H9 (cell line): ENCODE measurements at places on chromosomes 6 and 20.
A peak's percentile ranks its signal among the peaks of the same experiment; 100 is the strongest.

- no peak for DNase-seq
Measured at GRCh38 chr6:76565932-76566331, 493.5 kb upstream of the IMPG1 start.

DNA sequence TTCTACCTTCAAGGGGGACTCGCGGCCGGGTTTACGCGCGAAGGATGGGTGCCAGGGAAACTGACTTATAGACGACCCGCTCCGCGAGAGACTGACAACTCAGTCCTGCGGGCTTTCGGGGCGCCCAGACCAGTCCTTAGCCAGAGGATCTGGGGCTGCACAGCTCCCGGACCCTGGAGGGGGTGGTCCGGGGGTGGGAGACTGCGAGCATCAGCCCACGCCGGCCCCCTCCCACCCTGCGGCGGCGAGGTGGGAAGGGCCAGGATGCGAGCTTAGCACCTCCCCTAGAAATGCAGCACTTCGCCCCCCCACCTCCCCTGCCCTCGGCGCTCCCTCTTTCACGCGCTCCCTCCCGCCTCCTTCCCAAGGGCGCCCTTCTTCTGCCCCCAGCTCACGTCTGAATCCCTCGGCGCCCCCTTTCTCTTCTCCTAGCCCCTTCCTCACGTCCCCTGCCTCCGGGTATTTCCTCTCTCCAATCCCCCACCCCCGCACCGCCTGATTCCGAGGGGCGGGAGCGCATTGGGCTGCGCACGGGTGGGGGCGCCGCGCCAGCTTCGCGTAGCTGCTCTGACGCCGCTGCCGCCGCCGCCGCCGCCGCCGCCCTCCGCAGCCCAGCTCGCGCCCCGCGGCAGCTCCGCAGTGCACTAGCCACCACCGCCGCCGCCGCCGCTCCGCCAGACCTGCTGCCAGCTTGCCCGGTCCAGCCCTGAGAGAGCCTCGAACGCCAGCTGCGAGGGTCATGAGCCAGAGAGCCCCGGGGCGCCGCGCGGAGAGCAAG, at the start of gene SLC32A1:
SLC32A1 (plus strand) TSS at position 639 of the 778 bp plus-strand sequence. CDS start 239 bp downstream, outside the sequence.
- peak; percentile 52 for DNase-seq

GRCh38 chr6:119575721-119576120, 226.2 kb upstream of the MAN1A1 start:
- no peak for DNase-seq

DNA sequence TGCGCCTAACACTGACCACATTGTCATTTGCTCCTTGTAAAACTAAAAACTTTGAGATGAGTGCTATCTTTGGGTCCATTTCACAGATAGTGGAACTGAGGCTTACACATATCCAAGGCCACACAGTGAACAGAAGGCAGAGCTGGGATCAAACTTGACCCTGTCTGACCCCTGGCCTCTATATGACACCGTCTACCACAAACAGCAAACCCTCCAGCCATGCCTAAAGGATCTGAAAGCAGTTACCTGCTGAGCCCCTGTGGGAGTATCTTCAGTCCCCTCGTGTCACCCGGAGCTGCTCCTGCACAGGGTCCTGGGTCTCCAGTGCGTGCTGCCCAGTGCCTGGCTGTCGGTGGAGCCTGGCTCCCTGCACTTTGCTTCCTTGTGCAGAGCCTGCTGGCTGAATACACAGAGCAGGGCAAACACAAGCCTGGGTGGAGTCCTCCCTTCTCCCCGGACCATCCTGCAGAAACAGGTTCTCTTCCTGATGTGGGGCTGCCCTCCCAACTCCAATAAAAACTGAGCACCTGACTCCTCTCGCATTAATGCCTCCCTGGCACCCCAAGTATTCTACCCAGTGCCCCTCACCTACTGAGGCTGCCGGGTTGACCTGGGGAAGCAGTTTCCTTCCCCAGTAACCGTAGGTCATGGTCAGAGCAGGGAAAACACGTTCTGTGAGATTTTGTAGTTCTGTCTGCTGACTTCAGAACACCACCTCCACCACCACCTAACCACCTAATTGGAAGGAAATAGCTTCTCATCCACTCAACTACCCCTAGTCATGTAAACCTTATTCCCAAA, at the start of gene BCAS1:
BCAS1 (minus strand) TSS at position 408 of the 801 bp plus-strand sequence. CDS start 11,876 bp downstream, outside the sequence.
- DNase-seq: no peak

- peak; percentile 46 for DNase-seq
Measured at GRCh38 chr20:45017281-45017680, 51.0 kb downstream of the STK4 start.

DNA sequence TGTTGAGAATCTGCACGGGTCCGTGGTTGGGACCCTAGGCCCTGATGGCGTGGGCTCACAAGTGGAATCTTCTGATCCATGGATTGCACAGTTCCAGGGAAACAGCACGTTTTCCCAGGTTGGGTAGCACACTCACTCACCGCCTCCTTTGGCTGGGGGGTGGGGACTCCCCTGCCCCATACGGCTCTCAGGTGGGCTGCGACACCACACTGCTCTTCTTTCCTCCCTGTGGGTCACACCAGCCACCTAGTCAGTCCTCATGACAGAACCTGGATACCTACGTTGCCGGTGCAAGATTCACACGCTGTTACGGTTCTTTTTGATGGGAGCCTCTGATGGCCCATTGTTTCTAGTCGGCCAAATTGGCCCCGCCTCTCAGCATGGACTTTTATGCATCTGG, 312.0 kb downstream of the MMUT start:
- DNase-seq: no peak

DNA sequence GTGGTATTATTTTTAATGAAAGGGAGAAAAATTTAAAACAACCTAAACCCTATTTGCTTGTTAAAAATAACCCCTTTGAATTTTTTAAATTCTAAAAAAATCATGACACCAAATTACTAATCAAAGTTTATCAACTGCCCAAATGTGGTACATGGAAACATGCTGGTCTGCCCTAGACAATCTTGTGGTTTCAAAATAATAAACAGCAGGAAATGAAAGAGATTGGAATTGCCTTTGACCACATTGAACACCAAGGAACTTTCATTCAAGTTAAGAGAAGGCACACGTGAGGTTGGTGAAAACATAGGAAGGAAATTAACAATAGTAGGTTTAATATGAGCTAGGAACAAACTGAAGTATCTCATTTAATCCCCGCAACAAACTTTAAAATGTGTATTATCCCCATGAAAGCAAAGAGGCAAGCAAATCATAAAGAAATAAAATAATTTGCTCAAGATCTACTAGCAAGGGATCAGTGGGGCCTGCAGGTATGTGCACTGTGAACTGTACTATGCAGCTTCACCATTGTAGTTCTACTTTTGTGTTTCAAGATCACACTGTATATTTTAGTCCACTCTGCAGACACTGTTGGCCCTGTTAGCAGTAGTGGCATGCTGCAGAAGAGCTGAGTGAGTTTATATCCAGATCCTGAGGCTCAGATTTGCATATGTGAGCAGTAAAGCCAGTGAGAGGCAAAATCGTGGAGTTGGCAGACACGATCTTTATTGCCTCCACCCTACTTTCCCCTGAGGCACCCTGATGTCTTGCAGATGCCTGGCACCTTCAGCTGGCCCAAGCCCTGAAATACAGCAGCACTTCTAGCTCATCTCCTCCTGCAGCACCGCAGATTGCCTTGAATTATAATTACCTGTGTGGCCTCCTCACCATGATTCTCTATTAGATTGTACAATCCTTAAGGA, 157.8 kb upstream of the TENT5A start:
- DNase-seq: no peak

- no peak for DNase-seq
Measured at GRCh38 chr6:108130262-108130661, 35.6 kb upstream of the NR2E1 start.

GRCh38 chr6:75213112-75213511, 7.3 kb upstream of the COL12A1 start:
- no peak for DNase-seq

DNA sequence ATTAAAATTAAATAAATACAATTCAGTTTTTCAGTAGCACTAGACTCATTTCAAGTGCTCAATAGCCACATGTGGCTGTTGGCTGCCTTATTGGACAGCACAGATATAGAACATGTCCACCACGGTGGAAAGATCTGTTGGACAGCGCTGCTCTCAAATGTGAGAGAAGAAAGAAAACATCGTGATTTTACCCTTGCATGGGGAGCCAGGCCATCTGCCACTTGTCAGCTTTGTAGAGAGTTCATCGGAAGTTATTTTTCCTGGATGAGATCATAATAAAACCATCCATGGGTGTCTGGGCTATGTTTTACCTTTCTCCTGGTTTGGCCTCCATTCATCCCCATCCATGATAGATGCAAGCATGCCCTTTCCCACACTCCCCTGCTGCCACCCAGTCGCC, 5.8 kb upstream of the KIF3B start:
- no peak for DNase-seq

DNA sequence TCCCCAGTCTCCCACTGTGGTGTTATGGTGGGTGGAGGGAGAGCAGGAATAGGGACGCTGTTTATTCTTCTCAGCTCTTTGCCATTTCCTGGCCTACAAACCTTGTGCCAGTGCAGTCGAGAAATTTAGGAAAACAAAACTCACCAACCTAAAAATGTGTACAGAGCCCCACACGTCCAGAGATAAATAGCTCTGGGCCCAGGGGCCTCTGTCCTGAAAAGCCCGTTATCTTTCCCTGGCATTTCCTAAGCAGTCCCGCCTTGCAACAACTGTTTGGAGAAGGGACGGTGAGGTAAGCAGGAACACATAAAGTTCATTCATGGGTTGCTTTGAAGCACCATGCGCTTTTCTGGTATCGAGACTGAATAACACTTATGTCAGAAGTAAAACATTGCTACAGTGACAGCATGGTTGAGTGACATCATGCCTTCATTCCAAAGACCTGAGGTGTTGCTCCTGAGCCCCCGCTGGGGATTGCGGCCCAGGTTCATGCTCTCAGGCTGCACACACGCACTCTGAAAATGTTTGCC, 80.1 kb upstream of the NXT1 start:
- no peak for DNase-seq

GRCh38 chr6:91480402-91480801, 893.5 kb upstream of the MAP3K7 start:
- no peak for DNase-seq

DNA sequence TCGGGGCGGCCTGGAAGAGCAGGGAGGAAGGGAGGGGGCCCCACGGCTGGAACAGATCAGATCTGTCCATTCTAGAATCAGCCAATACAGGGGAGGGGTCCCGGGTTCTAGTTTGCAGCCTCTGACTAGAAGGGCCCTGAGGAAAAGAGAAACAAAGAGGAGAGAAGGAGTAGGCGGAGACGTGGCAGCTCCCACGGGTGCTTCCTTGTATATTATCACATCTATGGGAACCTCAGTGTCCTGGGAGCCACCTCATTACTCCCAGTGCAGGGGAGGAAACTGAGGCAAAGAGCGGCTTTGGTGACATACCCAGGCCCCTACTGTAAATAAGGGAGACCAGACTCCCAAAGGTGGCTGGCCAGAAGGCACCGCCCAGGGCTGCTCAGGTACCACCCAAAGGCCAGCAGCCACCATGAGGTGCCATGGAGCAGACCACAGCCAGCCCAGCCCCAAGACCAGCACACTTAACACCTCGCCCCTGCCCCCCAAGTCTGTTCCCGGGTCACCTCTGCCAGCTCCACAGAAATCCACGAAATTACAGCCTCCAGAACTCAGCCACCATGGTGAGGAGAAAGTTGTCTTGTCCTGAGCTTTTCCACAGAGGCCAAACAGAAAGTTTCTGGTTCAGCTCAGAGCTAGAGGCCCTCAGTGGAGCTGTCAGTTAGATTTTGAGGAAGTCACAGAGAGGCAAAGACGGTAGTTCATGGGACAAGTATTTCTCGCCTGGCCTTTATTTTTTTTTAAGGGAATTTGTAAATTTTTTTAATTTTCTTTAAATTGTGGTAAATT, 2.1 kb downstream of the ZC3H12D start:
- DNase-seq: no peak

DNA sequence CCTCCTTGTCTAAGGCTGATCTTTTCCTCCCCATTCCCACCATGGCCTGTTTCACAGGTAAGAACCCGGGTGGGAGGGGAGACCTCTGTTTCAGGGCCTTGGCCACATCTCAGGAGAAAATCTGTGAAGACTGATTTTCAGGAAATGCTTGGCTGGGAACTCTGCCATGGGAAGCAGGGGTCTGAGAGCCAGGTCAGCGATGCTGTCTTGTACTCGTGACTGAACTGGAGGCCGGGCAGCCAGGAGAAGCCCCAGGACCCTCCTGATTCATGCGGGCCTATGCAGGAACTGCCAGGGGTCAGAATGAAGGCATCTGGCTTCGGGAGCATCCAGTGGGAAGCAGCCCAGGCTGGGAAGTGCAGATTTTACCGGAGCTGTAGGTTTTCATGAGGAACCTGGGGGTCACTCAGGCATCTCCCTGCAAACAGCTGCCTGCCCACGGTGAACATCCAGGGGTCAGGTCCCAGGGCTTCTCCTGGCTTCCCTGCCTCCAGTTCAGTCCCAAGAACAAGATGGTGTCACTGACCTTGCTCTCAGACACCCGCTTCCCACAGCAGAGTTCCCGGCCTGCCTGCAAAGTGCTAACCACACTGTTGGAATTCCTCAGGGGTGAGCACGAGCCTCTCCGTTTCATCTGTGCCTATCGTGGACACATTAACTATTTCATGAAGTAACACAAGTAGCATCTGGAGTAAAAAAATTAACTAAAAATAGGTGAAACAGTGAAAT, 90.2 kb upstream of the SULF2 start:
- no peak for DNase-seq

DNA sequence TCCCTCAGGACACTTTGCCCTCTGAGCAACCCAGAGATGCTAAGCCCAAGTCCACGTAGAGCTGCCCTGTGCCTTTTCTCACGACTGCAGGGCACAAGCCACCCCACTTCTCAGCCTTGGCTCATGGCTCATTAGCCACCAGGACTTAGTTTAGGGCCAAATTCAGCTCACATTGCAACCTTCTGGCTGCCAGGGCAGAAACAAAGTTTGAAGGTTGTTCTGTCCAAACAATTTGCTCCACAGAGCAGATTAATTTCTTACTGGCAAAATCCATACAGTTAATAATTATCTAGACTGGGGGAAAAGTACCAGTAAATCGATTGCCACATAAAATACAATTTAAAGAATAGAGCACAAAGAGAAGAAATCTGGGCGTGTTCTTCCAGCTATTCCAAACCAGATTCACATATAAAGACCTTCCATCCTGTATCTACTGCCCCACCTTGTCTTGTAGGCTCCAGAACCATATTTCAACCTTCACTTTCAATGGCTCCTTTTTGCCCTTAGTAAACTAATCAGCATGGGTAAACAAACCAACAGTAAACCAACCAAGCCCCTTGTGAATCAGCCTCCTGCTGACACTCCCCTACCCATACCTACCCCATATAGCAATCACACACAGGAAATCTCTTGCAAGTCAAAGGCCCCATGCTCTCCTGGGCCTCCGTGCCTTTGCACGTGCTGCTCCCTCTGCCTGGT, 101.9 kb downstream of the QRSL1 start:
- no peak for DNase-seq

- DNase-seq: no peak
Measured at GRCh38 chr6:16318538-16318937, 80.2 kb downstream of the GMPR start.

- DNase-seq: no peak
Measured at GRCh38 chr20:32675223-32675975, 1.7 kb upstream of the C20orf203 start.

DNA sequence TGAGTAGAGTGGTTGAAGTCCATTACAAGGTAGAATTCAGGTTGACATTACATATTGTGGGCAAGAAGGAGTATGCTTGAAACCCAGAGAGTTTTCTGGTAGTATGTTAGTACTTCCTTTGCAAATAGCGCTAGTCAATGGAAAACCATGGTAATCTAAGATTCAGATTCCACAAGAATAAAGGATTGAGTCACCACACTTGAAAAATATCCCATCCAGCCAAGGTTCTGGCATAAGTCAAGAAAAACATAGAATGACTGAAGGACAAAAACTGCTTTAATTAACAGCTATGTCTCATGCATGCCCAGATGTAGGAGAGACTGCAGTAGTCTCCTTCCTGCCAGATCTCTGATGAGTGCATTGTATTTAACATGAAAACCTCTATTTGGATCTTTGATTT, 469.8 kb downstream of the BMP2 start:
- DNase-seq: no peak
